ENCODE measurements at places on chromosomes 16 and 17.

GRCh38 chr16:49578435-49579024 is 204.9 kb downstream of the C16orf78 start:
- no peak for DNase-seq

GRCh38 chr16:58024486-58025350 is 836 bp upstream of the MMP15 start:
- DNase-seq: no peak

DNA sequence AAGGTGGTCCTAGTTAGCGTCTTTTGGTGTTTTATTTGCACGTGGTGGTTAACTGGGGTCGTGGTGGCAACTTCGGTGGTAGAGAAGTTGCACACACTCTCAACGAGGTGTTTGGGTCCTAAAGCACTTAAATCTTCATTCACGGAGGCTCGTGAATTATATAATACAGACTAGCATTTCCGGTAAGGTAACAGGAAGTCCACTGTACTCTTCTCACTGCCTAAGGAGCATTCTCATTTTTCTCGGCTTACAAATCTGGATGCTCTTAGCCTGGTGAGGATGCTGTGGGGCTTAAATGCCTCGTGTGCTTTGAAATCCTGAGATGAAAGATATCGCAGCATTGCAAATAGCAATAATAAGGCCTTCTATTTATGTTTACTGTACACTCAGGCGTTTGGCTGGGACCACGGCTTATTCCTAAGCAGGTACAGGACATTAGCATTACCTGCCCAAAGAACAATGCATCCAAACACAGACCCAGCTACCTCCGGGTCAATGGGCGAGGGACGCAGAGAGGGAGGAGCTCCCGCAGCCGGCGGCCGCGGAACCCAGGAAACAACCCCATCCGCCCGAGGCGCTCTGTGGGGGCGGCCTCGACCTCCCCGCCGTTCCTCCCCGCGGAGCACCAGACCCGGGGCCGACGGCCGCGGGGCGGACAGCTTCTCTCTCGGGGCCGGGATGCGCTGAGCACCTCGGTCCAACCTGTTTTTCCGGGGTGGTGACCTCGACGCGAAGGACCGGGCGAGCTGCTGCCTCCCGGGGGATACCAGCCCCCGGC is 856 bp downstream of the DNAJA2 start:
- DNase-seq: peak; percentile 50

GRCh38 chr16:69351309-69352027 is at the start of gene TMED6:
TSS of gene TMED6 (minus strand) at chr16:69351786. CDS start at chr16:69351753, 33 bp downstream.
- DNase-seq: no peak

DNA sequence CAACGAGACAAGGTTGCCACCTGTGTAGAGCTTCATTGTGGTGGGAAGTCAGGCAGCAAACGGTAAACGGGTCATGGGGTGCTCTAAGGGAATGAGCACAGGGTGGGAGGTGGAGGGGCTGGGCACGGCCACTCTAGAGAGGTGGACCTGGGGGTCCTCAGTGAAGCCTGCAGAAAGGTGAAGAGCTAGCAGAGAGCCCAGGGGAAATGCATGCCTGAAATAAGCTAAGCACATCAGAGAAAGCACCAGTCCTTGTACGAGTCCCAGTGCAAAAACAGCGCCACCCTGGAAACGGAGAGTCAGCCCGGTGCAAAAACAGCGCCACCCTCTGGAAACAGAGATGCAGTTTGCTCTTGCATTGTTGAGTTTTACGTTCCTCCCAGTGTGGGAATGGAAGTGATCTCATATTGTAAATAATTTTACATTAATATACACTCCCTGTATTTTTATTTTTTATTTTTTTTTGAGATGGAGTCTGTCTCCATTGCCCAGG is 65.0 kb downstream of the TBC1D16 start:
- no peak for DNase-seq

All from activated B cell treated with CpG ODN at 0.5 μM for 24 hours (primary cell).